ENCODE measurements at places on chromosomes 6 and 20.

- DNase-seq: no peak
Observed at GRCh38 chr6:163513003-163513402, 98.5 kb downstream of the QKI start.

- no peak for DNase-seq
Observed at GRCh38 chr20:37251825-37252477, 9.7 kb downstream of the GHRH start.

- DNase-seq: no peak
Observed at GRCh38 chr6:28884423-28885131, 39.2 kb downstream of the TRIM27 start.

DNA sequence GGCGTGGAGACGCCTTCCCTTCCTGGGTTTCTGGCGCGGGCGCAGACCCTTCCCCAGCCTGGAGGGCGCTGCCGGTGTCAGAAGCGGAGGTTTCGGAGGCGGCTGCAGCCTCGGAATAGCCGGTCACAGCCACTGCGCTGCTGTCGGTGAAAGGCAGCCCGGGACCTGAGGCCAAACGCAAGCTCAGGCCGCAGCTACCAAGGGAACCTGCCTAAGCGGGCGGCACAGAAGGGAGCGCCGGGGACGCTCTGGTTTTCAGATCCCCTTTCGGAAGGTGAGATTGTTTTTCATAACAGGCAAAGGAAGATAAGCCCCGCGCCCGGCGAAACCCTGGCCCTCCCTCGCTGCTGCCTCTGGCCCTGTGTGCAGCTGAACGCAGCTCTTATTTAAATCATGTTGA, 116.5 kb downstream of the FAM120B start:
- DNase-seq: no peak

GRCh38 chr20:5870568-5870981, 79.8 kb downstream of the TRMT6 start:
- no peak for DNase-seq

DNA sequence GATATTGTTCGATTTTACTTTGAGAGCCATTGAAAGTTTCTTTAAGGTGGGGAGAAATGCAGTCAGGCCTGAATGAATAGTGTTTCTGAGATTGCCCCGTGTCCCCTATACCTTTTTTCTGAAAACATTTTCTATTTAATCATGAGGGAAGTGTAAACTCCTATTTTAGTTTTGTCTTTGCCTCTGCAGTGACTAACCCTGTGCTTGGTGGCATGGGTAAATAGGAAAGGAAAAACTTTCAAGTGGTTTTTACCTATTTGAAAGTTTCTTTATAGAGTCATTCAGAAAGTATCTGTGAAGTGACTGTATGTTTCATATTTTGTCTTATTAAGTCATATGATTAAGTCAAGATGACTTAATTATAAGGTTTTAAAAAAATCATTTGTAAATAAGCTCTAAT, 14.5 kb downstream of the SNRNP48 start:
- no peak for DNase-seq

GRCh38 chr6:81856872-81857271, 104.4 kb upstream of the TENT5A start:
- no peak for DNase-seq

GRCh38 chr20:1809131-1809572, 86.1 kb upstream of the SIRPA start:
- DNase-seq: no peak

GRCh38 chr6:53317861-53318260, 30.9 kb downstream of the ELOVL5 start:
- no peak for DNase-seq

DNA sequence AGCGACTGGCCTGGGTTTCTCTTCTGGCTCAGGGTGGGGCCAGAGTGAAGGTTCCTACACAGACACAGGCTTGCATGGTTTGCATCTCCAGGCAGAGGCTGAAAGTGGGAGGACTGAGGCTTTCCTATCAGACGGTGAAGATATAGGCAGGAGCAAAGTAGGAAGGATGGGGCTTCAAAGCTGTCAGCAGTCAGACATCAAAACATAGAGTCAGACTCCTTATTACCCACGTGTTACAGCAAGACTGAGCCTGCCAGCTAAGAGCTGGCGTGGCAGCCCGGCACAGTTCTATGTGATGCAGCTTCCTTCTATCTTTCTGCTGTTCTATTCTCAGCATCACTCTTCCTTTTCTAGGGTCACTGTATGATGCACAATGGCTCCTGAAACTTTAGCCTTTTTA, 445.1 kb downstream of the DOK5 start:
- no peak for DNase-seq

DNA sequence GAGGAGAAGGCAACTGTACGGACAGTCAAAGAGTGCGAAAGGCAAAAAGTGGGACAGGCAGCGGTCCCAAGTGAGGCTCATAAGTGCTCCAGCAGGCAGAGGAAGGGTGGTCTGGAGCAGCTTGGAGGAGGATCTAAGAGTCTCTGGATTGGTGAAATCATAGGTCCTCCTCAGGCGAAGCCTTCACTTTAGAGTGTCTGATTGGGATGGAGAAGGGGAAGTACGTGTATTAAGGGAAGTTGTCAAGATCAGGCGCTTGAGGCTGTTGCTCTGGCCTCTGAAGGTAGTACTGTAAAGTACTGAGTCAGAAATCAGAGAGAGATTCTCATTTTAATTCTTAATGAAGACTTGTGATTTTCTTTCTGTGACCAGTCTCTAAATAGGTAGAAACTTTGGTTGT, 185.6 kb downstream of the KIF16B start:
- no peak for DNase-seq

- DNase-seq: no peak
Observed at GRCh38 chr6:43840490-43841218, 70.6 kb downstream of the VEGFA start.

GRCh38 chr20:32070690-32071213, 18.7 kb downstream of the HCK start:
- no peak for DNase-seq

GRCh38 chr6:139748353-139749146, 374.1 kb upstream of the CITED2 start:
- DNase-seq: no peak

DNA sequence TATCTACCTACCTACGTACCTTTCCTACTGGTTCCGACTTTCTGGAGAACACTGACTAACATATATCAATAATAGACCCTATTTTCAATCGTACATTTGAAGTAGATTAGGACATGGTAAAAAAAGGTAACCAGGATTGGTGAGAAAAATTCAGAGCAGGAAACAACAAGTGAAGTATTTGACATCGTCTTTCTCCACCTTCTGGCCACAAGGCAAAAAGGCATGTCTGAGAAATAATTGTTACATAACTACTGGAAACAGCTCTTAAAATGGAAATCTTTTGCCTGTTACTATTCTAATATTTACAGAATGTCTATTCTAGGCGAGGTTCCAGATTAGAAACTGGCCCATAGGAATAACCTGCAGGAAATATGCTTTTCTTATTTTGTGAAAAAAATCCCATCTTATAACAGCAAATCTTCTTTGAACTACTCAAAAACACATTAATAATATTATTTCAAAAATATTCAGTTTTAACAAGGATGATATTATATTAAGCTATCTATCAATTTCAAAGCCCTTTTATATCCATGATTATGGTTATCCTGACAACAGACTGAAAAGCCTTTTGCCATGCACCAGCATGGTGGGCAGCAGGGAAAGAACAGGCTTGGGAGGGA, 80.8 kb downstream of the RCAN2 start:
- DNase-seq: no peak

DNA sequence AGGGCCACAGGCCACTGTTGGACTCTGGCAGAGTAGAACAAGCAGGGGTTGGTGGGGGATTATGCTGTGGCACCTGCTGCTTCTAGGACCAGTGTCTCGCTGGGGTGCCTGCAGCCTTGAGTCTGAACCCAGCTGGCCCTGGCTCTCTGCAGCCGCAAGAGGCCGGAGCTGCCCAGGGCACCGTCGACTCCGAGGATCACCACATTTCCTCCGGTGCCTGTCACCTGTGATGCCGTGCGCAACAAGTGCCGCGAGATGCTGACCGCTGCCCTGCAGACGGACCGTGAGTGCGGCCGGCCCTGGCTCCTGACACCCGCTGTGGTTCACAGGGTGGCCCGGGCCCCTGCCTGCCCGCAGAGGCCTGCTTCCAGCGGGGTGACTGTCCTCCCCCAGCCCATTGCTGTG, 6.2 kb downstream of the TCEA2 start:
- DNase-seq: no peak

DNA sequence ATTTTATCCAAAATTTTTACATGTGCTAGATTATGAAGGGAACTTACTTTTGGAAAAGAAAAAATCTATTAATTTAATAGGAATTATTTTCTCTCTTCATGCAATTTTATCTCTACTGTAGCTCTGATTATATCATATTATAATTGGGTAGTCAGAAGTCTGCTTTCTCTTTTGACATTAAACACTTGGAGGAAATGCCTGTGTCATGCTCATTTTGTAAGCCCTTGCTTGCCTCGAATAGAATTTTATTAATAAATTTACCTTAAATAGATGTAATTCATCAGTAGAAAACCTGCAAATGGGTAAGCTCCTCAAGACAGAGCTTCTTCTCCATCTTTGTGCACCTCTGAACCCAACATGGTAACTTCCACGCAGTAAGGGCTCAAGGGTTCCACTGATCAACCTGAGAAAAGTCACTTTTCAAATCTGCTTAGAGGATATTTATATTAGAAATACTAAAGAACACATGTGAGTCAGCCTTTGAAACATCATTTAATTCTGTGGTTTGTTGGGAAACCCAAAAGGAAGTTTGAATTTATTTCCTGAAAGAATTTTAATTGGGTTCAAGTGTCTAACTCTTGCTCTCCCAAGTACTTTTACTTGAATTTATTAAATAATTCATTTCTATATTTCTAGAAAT, 266.0 kb downstream of the ALDH8A1 start:
- DNase-seq: peak; percentile 94

DNA sequence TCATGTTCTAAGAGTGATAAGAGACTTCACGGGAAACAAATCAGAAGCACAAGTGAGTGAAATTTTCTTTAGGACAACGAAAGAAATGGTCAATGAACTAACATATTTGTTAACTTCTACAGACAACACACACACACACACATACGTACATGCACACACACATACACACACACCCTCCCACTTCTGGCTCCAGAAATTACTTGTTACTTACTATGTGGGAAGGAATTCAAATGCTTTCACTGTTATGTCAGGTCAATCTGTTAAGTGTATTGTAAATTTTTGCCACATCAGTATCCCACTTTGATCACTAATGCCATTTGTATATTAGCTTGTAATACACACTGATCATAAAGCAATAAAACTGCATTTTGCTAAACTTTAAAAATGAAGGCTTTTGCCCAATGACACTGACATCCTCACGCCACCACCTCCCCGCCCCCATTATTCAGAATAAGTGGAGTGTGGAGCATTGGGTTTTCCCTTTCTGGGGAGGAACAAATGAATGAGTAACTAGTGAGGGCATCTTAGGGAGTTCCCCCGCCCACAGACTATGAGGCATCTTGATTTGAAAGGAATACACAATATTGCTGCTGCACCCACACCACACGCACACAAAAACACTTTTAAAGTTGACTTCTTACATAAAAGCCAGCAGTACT, 76.2 kb downstream of the ATXN1 start:
- DNase-seq: no peak

GRCh38 chr6:41155132-41155805, 1.1 kb upstream of the TREML1 start:
- DNase-seq: no peak

- peak; percentile 92 for DNase-seq
Observed at GRCh38 chr6:15313367-15313766, 67.5 kb downstream of the JARID2 start.

GRCh38 chr6:13253272-13253671, 75.1 kb downstream of the TBC1D7 start:
- no peak for DNase-seq

GRCh38 chr6:88492824-88493223, 326.7 kb upstream of the CNR1 start:
- DNase-seq: peak; percentile 3

GRCh38 chr20:40251284-40251932, 437.6 kb downstream of the MAFB start:
- no peak for DNase-seq

DNA sequence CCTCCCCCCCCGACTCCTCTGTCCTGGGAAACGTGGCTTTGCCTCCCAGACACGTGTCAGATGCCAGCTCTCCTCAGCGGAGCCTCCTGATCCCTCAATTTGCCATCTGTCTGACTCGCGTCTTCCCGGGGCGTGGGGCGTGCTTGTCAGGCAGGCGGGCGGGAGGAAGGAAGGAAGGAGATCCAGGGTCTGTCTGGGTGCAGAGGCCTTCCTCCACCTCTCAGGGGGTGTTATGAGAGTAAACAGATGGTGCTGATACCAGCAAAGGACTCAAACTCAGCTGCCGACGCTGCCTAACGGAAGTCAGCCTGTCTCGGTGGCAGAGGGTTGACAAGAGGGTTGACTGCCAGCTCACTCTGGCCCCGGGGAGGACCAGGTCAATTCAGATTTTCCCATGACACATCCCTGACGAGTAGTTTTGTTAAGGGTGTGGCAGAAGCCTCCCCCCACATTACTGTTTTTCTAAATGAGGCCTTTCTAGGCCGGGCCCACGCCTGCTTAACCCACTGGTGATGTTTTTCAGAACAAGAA, 17.0 kb downstream of the UQCC2 start:
- no peak for DNase-seq

DNA sequence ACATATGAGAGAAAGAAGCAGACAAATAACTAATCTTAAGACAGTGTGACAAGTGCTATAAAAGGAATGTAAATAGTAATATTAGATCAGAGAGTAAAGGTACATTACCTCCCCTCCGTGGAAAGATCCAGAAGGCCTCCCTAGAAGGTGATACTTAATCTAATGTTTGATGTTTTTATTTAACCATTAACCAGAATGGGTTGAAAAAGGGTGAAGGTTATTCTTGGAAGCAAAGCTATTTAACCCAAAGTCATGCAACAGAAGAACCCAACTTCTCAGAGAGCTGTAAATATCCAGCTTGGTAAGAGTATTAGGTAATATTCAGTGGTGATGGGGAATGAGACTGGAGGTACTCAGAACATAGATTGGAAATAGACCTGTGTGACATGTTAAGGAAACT, 68.0 kb upstream of the HIVEP1 start:
- no peak for DNase-seq

GRCh38 chr6:2850538-2851113, 9.0 kb upstream of the SERPINB1 start:
- no peak for DNase-seq

DNA sequence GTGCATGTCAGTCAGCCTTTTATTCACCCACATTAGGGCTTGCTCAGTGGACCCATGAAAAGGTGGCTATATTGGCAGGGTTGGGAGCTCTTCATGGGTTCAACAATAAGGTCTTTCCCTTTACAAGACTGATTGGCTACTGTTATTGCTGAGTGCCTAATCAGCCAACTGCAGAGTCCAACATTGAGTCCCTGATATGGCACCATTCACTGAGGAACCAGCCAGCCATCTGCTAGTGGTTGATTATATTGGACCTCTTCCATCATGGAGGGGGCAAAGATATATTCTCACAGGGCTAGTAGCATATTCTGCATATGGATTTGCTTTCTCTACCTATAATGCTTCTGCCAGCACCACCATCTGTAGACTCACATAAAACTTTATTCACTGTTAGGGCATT, 69.9 kb downstream of the CDKAL1 start:
- DNase-seq: no peak

DNA sequence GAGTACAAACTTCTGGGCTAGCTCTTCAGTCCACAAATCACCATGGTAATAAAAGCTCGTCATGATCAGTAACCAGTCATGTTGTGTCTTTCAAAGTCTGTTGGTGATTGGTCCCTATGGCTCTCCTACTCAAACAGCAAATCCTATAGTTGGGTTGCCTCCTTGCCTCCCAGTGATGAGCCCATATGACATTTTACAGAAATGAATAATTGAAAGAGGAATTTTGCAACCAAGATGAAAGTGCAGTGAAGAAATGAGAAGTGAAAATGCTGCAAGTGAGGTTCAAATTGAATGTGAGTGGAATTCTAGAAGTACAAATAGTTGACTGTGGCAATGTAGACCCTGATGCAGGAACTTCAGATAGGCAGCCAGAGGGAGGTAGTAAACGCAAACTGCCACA, 5.1 kb upstream of the SIRPD start:
- no peak for DNase-seq

All from SK-N-MC (cell line).